ENCODE measurements at places on chromosomes 2 and 18.

GRCh38 chr2:86074256-86074655 is 31.4 kb downstream of the POLR1A start:
- no peak for DNase-seq

- no peak for DNase-seq
Observed at GRCh38 chr2:150276737-150277136, 210.7 kb downstream of the RND3 start.

DNA sequence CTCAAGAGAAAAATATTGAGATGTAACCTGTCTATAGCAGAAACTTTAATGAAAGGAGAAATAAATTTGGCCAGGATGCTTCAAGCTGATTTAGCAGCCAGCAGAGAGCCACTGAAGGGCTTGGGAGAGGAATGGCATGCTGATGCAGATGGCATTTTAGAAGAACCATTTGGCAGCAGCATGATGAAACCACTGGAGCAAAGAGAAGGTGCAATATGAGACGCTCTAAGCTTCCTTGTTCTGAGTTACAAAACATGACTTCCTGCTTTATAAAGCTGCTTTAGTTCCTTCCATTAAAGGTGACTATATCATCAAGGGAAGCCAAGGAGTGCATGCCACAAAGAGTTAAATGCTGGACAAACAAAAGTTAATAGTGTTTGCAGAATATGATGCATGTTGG is 189.7 kb downstream of the PID1 start:
- no peak for DNase-seq

GRCh38 chr2:236781933-236782816 is 212.6 kb downstream of the ACKR3 start:
- DNase-seq, result no peak

- peak; percentile 22 for DNase-seq
Observed at GRCh38 chr18:32346671-32347070, 124.0 kb downstream of the GAREM1 start.

- no peak for DNase-seq
Observed at GRCh38 chr2:15316370-15316814, 244.7 kb downstream of the NBAS start.

DNA sequence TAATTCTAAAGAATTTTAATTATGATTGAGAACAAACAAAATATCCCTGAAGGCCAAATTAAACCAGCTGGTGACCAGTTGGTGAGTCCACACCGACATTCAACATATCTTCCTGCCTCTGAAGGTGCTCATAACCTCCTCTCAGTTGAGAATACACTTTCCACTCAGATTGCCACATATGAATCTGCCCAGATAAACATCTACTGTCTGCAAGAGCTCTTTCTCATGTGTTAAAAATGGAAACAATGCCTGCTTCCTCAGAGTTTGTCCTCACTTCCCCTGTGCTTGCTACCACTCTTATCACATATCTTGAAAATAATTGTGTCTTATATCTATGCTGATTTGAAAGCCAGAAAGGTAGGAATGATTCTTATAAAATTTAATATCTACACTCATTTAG is 177.7 kb upstream of the GULP1 start:
- DNase-seq, result no peak

- no peak for DNase-seq
Observed at GRCh38 chr2:195601361-195601760, 55.7 kb upstream of the SLC39A10 start.

GRCh38 chr2:219183151-219183772 is 5.2 kb downstream of the RETREG2 start:
- no peak for DNase-seq

GRCh38 chr2:189072036-189072435 is 97.9 kb downstream of the COL3A1 start:
- no peak for DNase-seq

DNA sequence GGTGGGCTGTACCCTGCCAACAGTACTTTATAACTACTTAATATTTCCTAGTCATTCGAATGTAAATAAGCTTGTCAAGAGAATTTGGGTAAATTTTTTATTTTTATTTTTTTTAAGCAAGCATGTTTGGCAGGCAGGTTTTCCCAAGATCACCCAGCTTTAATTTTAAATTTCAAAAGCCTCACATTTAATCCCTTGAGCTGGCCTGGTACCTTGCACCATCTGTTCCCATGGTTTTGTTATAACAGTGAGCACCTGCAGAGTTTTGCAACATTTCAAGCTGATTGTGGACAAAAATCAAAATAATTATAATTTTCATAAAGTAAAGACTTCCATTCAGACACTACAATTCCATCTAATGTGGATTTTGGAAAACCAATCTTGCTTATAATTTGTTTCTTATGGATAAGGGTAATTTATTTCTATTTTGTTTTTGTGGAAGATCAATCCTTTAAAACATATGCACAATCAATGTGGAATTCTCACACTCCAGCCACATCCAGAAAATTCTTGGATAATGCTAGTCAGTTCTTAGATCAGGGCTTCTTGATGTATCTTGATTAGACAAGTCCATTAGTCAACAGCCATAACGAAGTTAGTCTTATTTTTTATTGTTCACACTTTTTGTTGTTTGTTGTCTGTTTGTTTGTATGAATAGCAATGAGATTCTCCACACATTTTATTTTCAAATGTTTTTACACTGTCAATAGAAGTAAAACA is 689.3 kb downstream of the NR4A2 start:
- no peak for DNase-seq

- peak; percentile 68 for DNase-seq
Observed at GRCh38 chr2:74474899-74475298, 2.4 kb upstream of the MRPL53 start.

- no peak for DNase-seq
Observed at GRCh38 chr18:79530821-79531220, 135.1 kb downstream of the NFATC1 start.

DNA sequence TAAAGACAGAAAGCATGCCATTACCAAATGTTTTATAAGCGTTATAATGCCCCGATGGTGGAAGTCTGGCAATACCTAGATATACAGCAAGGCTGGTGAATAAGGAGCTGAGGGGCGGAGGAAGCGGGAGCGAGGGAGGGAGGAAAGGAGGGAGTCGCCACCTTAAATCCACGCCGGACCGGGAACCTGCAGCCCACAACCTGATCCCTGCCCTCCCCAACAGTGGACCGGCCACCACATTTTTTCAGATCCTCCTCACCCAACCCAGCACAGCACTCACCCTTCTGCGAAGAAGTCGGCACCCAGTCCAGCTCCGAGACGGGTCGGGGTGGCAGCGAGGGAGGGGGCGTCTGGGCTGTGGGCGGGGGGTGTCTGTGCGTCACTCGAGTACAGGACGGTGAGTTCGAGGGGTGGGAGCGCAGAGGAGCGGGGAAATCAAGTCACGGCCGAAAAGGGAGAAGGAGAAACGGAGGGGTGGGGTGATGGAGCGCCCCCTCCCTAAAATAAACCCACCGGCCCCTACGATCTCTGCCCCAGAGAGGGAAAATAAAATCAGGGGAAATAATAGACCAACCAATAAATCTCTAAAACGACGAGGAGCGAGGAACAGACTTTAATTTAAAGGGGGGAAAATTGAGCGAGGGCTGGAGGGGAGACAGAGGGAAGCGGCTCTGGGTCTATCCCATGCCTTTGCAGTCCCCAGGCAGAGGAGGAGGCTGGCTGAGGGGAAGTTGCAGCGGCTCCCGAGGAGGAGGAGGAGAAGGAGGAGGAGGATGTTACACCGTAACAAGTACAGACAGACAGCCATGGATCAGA is 96.5 kb upstream of the SERTAD2 start:
- peak; percentile 45 for DNase-seq

GRCh38 chr2:240989451-240990265 is 8.8 kb upstream of the SNED1 start:
- peak; percentile 86 for DNase-seq

- DNase-seq, result no peak
Observed at GRCh38 chr18:39113790-39114189, 1548.2 kb upstream of the CELF4 start.

DNA sequence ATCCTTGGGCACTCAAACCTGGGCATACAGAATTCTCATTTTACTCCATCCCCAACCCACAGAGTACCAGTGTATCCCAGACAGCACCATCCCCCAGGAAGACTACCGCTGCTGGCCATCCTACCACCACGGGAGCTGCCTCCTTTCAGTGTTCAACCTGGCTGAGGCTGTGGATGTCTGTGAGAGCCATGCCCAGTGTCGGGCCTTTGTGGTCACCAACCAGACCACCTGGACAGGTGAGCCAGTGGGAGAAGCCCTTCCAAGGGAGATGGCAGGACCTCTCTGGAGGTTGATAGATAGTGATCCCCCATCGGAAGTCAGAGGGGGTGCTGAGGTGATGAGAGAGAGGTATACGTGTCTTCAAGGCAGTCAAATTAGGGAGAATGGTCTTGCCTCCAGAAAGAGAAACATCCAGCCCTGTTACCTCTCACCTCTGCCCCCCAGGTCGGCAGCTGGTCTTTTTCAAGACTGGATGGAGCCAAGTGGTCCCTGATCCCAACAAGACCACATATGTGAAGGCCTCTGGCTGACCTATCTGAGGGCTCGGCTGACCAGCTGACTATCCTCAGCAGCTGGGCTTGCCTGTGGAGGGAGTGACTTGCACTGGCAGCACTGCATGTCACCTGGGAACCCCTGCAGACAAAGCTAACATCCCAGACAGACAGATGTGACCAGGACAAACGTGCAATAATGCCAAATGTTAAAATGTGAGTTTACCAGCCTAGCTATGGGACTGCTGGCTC is 9.5 kb downstream of the PKDCC start:
- DNase-seq, result no peak

DNA sequence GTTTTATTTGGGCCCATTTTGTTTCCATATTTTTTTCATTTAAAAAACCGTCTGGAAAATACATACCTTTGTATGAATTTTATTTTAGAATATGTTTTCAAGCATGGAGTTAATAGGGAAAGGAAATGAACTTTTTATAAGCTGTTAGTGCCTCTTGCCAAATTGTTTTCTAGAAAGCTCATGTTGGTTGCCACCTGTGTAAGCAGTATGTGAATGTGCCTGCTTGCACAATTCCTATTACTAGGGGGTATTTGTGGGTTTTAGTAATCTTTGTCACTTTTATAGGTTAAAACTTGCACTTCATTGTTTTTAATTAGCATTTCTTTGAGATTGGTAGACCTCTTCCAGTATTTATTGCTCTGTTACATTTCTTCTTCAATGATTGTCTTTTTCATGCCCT is 107.3 kb downstream of the TANC1 start:
- no peak for DNase-seq

GRCh38 chr2:136029149-136029548 is 43.7 kb upstream of the DARS1 start:
- DNase-seq, result no peak

GRCh38 chr18:49368876-49369440 is 91.5 kb downstream of the DYM start:
- peak; percentile 16 for DNase-seq

DNA sequence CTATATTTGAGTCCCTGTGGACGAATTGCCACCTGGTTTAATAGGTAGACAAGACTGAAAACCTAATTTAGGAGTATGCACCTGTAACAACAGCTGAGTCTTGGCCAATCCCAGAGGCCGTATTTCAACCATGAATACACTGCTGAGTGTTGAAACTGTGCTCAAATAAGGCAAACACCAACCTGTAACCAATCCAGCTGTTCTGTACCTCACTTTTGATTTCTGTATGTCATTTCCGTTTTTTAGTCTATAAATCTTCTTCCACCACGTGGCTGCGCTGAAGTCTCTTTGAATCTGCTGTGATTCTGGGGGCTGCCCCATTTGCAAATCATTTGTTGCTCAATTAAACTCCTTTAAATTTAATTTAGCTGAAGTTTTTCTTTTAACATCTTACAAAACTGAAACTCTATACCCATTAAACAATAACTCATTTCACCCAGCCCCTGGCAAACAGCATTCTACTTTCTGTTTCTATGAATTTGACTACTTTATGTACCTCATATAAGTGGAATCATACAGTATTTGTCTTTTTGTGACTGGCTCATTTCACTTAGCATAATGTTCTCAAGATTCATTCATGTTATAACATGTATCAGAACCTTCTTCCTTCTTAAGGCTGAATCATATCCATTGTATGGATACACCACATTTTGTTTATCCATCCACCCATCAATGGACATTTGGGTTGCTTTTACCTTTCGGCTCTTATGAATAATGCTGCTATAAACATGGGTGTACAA is 7.5 kb upstream of the YPEL5 start:
- DNase-seq, result no peak

DNA sequence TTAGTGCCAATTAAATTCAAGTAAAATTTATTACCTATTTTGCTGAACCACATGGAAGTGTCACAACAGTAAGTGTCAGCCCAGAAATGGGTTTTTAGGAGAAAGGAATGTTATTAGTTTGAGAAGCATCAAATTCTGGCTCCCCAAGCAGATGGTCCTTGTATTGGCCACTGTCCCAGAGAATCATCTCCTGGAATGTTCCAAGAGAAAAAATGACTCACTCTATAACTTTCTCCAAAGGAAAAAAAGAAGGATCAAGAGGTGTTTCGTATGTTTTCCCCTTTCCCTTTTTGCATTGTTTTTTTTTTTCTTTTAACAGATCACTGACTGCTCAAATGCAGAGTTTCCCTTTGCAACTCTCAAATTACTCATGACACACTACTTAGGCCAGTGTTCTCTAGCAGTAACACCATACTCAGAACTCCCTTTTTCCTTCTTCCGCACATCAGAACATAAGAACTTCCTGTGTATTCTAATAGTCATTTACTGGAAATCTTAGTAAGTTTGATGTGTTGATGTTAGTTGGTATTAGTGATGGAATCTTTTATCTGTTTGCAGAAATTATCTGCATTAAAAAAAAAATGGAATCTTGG is 390.3 kb downstream of the GPD2 start:
- DNase-seq, result no peak

DNA sequence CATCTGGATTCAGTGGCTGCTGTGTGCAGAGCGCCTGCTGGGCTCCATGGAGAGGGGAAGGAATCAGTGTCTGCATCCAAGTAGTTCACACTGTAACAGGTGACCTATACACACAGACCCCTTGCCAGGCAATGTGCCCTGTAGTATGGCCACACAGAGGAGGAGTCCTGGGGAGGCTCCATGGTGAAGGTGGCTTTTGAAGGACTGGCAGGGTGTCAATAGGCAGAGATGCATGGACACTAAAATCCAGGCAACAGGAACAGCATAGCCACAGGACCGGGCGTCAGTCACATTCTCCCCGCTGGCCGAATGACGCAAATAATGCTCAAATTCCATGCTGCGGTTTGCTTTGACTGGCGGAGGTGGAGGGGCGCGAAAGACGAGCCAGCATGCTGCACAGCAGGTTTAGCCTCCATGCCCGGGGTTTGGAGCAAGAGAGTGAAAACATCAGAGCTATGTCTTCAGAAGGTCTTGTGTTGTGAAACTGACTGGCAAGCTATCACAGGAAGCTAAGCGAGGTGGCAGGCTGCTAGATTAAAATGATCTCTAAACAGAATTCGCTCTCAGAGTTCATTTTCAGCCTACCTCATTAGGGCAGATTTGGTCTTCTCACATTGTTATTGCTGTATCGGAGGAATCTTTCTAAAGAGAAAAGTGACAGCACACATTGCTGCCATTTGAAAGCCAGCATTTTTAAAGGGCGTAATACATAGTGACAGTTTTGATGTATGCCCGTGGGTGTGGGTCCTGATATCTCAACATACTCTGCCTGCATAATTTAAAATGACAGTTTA is 1.2 kb upstream of the CHMP1B start:
- no peak for DNase-seq
